ENCODE measurements at places on chromosomes 12 and 14.
A peak's percentile ranks its signal among the peaks of the same experiment; 100 is the strongest.

- no peak for DNase-seq
These were observed 69.3 kb upstream of the HMGA2 start for GRCh38 chr12:65754744-65755595.

DNA sequence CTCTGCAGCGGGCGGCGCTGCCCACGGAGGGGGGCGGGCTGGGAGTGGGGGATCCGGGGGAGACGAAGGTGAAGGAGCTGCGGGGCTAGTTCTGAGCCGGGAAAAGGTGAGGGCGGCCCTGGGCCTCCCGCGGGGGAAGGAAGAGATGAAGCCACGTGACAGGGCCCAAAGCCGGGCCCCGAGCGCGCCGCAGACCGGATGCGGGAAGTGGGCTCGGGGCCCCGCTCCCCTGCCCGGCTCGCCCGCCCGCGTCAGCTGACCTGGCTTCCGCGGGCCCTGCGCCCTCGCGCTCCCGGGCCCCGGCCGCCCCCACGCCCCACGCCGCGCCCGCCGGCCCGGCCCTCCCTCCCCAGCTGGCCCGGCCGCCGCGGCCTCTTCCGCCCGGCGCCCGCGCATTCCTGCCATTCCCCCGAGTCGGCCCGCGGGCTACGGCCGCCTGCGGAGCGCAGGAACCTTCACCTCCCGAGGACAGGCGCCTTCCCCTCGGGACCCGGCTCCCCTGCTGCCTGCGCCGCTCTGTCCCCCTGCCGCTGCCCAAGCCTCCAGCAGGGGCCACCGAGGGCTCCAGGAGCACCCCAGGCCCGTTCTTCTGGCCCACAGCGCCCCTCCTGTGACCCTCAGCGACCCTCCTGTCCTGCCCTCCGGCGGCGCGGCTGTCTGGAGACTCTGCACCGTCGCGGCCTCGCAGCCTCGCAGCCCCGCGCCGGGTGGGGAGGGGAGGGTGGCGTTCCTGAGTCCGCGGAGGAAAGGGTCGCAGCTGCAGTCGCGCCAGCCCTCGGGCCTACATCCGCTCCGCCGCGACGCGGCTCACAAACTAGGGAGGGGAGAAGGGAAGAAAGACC, 20.4 kb downstream of the NINJ2 start:
- peak; percentile 54 for DNase-seq

DNA sequence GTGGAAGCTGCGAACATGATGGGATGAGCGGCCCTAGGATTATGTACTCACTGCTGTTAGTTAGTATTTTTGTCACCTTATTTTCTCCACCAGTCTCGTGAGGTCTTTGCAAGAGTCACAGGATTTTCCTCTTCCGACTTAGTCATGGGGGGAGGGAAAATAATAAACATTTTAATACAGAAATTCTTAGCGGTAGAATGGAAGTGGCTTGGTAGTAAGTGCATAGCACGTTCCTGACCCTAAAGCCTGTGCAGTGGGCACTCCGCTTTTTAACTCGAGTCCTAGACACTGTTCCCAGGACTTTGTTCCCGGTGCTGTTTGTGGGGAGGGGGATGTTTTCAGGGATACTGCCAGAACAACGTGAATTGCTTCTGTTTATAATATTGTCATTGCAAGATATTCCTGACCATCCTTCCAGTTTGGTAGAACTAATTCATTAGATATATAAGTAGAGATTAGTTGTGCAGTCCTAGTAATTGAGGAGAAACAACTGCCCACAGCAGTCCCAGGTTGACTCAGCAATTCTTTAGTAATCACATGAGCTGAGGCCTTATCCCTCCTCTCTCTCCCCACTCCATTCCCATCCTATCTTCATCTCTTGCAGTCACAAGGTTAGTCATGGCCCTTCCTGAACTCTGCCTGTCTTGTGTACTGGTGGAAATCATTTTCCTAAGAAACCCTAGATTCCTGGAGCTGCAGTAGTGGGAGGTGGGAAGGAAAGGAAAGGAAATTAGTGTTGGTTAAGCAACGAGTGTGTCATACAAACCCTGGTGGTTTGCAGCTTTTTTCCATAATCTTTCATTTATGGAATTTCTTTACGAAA, 799 bp downstream of the SLC38A6 start:
- DNase-seq = peak; percentile 5

GRCh38 chr12:124184456-124184855, 110.4 kb upstream of the RFLNA start:
- DNase-seq = no peak

Data from hematopoietic multipotent progenitor cell (in vitro differentiated cells).